ENCODE measurements at places on chromosomes 6 and 20. TPM values are rescaled to one million over a fixed set of nuclear protein-coding genes. Genes with fewer than 3 reads are reported as not detected.

- DNase-seq, result no peak
These were observed 127.6 kb downstream of the MAP3K7 start for GRCh38 chr6:90459225-90459758.

- no peak for DNase-seq
These were observed 23.9 kb upstream of the RBBP8NL start for GRCh38 chr20:62451156-62451767.

DNA sequence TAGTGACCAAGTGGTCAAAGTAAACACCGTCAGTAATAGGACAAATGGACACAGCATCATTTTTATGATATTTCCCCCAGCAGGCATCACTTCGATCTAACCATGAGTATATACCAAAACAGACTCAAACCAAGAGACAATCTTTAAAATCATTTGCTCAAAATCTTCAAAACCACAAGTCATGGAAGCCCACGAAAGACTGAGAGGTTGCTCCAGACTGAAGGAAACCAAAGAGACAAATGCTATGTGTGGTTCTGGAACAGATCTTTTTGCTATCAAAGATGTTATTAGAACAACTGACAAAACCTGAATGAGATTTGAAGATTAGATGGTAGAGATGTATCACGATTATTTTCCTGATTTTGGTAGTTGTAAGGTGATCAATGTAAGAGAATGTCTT, 197.7 kb downstream of the TBXT start:
- no peak for DNase-seq

DNA sequence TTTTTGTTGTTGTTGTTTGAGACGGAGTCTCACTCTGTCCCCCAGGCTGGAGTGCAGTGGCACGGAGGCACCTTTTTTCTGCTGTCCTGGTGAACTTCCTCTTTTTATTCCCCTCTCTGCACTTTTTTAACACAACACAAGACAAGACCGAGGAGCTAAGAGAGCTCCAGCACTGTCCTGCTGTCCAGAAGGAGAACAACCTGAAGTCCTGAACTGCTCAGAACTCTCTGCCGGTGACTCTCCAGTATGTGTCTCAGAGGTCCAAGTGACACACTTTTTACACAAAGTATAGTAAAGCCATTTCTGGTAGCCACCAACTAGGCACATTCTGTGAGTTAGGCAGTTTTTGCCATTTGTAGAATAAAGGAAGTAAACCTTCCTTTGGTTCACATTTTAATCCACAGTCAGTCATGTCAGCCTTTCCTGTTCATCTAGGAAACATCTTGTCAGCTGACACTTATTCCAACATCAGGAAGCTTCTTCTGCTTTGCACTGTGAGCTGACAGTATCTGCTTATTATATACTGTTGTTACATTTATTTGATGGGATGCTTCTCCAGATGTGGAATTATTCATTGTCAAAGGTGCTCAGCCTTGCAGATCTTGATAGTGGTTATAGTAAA, 28.1 kb upstream of the TXNDC5 start:
- no peak for DNase-seq

- no peak for DNase-seq
These were observed 8.8 kb downstream of the DUSP15 start for GRCh38 chr20:31861385-31862156.

- DNase-seq, result no peak
These were observed 42.5 kb downstream of the PACSIN1 start for GRCh38 chr6:34508425-34508824.

DNA sequence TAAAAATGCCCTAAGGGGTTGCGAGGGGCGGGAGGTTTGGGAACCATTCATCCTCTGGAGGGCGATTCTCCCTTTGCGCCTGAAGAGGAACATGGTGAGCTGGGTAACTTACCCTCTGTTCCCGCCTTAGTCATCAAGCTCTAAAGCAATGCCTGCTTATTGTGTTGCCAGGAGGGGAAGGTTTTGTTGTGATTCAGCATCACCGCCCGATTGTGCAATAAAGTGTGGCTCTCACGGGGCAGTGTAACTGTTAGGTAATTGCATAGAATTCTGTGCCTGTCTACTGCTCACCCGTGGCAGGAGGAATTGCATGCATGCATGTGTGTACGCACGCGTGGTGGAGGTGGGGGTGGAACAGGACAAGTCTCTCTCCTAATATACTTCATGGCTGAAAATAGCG, 95.5 kb upstream of the AGPAT4 start:
- no peak for DNase-seq

GRCh38 chr6:125212377-125212776, 58.8 kb downstream of the TPD52L1 start:
- no peak for DNase-seq

The VSTM2L gene
- 11.1 TPM for total RNA-seq

The GRM4 gene
- not detected for total RNA-seq

The SALL4 gene
- 0.08 TPM for total RNA-seq

The MUC21 gene
- not detected for total RNA-seq

The HCRTR2 gene
- total RNA-seq, result not detected

Data from cardiac septum (tissue), 1 donor.